ENCODE measurements at places on chromosomes 12 and 14.

DNA sequence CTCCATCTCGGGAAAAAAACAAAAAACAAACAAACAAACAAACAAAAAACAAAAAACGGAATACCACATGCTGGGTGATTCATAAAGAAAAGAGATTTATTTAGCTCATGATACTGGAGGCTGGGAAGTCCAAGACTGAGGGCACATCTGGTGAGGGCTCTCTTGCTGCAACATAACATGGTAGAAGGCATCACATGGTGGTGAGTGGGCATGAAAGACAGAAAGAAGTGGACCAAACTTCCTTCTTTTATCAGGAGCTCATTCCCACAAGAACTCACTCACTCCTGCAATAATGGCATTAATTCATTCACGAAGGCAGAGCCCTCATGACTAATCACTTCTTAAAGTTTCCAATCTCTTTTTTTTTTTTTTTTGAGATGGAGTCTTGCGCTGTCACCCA lies 8.0 kb upstream of the LGMN start:
- DNase-seq: no peak

- DNase-seq: no peak
Measured at GRCh38 chr12:118781692-118782091, 199.6 kb upstream of the SRRM4 start.

GRCh38 chr12:44155358-44155757 lies 319.5 kb downstream of the TMEM117 start:
- DNase-seq: no peak

DNA sequence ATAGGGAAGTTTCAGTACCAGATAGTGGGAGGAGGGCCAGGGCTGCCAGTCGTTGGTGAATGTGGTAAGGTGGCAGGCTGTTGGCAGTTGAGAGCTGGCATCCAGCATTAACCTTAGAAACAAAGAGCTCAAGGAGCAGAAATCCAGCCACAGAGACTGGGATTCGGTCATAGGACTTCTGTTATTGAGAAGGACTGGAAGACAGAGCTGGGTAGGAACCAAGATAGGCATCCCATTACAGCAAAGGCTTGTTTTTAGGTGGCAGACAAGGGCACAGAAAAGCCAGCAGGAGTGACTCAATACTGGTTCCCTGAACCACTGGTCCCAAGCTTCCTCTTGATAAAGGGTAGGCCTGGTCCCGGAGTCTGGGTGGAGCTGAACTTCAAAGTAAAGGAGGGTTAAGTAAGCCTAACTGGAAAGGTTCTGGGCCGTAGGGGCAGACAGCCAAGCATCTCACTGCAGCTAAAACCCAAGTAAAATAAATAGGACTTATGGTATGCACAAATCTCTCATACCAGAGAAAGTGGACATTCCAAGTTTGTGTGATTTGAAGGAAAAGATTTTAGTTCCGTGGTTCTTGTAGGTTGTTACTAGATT lies 147.9 kb downstream of the ETV6 start:
- DNase-seq: no peak

- DNase-seq: peak; percentile 44
Measured at GRCh38 chr14:102437997-102438915, 71.3 kb downstream of the ANKRD9 start.

DNA sequence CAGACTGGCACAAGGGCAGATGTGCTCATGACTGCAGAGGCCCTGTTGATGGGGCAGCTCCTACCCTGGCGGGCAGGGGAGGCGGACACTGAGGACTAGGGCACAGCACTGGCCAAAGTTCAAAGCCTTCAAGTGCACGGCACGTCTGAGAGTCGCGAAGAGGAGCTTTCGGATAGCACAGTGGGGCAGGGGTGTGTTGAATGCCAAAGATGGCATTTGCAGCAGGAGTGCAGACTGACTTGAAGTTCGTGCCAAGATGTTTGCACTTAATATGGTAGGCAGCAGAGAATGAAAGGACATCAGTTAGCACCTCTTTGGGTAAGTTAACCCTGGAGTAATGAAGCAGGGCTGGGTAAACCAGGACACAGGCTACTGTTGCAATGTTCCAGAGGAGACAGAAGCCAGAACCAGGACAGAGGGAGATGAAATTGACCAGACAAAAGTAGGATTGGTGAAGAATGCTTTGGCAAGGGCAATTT lies 6.7 kb upstream of the EML1 start:
- DNase-seq: no peak

DNA sequence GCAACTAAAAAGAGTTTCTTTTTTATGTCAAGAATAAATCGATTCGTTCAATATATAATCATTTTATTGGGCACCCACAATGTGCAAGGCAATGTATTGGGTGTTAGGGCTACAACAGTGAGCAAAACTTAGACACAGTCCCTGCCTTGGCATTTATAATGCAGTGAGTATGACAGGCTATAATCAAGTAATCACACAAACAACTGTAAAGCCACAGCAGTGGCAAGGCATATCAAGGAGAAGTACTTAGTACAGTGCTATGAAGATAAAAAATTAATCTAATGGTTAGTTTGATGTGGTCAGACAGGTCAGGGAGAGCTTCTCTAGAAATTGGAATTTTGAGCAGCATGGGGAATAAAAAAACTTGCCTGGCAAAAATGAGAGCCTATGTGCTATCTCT lies 39.5 kb upstream of the OTOGL start:
- no peak for DNase-seq

DNA sequence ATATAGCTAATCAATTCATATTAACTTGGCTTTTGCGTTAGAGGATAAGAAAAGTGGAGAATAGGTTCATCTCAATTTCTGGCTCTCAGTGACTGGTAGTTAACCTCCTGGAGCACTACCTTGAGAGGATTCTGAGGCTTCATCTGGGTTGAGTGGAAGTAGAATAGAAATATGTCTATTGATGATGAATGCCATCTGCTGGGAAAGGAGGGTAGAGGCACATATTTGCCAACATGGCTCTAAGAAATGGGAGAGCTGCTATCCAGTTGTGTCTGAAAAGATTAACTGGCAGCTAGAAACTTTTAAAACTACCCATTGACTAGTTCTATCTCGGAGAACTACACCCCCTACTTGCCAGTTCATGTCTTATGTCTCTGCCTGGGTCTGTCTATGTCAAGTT lies 530.1 kb downstream of the NRXN3 start:
- no peak for DNase-seq

DNA sequence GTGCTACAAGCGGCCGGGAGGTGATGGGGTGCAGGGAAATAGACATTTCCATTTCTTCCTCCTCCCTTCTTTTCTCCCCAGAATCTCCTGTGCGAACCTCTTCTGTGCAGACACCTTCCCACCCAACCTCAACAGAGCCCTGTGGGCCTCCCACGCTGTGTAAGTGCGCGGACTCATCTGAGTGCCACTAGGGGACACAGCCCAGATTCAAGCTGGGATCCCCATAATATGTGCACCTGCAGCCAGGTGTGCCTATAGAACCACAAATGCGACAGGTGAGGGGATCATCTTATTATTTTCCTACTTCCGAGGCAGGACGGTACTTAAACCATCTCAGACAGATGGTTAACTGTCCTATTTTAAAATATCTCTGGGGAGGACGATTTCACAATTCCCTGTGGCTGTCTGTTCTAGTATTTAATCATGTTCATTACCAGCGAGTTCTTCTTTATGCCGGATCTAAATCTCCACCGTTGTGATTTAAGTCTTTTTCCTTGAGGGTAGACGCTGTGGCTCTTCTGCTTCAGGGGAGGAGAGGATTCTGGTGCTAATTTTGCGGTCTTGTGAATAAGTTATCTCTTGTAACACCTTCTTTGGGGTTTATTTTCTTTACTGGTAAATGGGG lies 17.2 kb upstream of the CACNA1C start:
- DNase-seq: no peak

- no peak for DNase-seq
Measured at GRCh38 chr14:45251912-45252311, 1.1 kb downstream of the MIS18BP1 start.

DNA sequence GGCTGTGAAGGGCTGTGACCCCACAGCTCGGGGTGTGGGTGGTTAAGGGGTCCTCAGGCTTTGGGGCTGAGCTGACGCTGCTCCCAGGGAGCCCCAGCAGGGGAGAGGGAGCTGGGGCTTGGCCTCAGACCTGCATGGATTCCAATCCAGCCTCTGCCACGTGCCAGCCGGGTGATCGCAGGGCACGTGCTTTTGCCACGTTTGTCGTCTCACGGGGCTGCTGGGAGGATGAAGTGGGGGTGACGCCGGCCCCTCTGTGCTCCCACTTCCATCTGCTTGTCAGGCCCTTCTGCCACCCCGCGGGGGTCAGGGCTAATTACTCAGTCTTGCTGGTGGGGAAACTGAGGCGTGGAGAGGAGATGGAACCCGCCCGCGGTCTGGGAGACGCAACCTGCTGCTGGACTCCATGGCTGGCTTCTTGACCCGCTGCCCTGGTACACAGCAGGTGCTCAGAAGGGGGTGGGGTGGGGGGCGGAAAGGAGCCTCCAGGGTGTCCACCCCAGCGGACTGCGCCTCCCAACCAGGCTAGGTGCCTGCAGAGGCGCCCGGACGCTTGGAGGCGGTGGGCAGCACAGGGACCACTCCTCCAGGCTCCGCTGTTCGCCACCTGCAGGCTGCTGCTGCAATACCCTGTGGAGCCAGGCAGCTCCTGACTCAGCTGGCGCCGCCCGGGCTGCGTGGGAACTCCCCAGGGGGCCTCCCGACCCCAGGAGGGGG lies 36.4 kb upstream of the PRIMA1 start:
- DNase-seq: no peak

GRCh38 chr12:109912855-109913321 lies 12.8 kb downstream of the TCHP start:
- no peak for DNase-seq

GRCh38 chr14:102857444-102857843 lies 65.0 kb upstream of the AMN start:
- no peak for DNase-seq

GRCh38 chr12:32542428-32543229 lies 136.5 kb upstream of the DNM1L start:
- no peak for DNase-seq

DNA sequence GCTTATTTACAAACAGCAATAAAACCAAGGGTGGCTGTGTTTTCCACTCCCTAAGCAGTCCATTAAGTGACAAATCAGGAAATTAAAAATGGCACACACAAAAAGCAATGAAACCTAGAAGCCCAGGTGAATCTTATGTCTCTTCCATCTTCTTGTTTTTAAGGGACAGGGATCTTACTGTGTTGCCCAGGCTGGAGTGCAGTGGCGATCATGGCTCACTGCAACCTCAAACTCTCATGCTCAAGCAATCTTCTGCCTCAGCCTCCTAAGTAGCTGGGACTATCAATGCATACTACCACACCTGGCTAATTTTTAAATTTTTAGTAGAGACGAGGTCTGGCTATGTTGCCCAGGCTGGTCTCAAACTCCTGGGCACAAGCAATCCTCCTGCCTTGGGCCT lies 52.4 kb upstream of the CERS5 start:
- no peak for DNase-seq

- DNase-seq: no peak
Measured at GRCh38 chr12:114141921-114142564, 175.9 kb upstream of the RBM19 start.

- peak; percentile 21 for DNase-seq
Measured at GRCh38 chr12:1691123-1692007, 495 bp downstream of the ADIPOR2 start.

DNA sequence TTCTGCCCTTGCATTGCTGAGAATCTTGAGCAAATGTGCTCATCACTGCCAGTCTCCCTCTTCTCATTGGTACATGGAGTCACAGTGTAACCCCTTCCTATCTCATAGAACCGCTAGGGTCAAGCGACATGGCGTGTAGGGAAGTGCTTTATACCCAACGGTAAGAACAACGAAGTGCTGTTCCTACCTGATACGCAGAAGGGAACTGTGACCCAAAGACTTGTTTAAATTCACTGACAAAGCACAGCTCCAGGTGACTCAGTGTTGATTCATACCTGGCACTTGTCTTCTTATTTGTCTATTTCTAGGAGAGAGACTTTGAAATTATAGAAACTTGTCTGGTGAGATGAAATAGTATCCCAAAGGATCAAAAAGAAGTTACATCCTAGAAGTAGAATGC lies 53.7 kb downstream of the FBXL14 start:
- DNase-seq: no peak

DNA sequence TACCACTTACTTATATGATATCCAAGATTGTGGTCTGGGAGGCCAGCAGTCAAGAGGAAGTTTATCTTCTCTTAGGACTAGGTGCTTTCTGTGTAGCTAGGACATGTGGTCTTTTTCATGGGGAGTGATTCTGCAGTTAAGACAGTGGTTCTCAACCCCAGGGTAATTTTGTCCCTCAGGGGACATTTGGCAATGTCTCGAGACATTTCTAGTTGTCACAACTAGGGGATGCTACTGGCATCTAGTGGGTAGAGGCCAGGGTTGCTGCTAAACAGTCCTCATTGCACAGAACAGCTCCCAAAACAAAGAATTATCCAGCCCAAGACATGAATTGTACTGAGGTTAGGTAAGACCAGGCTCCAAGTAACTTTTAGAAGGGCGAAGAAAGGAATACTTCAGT lies 20.0 kb downstream of the AMDHD1 start:
- no peak for DNase-seq

GRCh38 chr14:93752980-93753561 lies 35.2 kb downstream of the PRIMA1 start:
- DNase-seq: no peak

- DNase-seq: no peak
Measured at GRCh38 chr14:99418242-99418641, 62.4 kb downstream of the SETD3 start.

DNA sequence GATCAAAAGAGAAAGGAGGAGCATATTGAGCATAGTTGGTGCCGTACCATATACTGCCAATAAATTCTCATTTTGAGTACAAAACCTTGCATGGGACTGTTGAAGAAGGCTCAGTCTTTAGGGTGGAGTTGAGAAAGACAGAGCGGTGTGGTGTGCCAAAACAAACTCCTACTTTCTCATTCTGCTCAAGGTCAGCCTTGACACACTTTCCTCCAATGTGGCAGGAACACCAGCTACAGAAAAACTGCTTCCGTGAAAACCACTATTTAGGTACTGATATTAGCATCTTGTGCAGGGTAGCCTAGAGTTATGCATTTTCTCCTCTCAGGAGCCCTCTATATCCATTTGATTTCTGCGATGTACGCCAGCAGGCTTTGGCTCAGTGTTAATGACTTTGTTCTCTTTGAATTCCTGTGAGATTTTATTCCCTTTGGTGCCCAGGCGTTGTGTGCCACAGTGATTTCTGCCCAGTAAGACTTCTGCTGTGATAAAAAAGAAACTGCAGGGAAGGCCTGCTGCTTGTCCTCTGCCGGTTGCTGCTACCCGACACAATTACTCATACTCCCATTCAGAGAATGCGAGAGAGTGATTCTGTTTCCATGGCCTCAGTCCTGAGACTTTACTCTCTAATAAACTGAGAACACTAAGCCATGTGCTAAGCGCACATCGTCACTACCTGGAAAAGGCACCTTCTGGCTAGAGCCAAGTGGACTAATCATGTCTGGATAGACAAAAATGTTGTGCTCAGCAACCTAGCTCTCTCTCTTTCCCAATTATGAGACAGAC lies 88.3 kb upstream of the MDM1 start:
- no peak for DNase-seq

- DNase-seq: no peak
Measured at GRCh38 chr14:102779084-102779462, 1.8 kb downstream of the TRAF3 start.

- DNase-seq: no peak
Measured at GRCh38 chr12:115755061-115755724, 522.3 kb downstream of the MED13L start.

GRCh38 chr12:48037267-48037915 lies 33.1 kb upstream of the COL2A1 start:
- no peak for DNase-seq
